RWPE1 (cell line): ENCODE measurements at places on chromosomes 2 and 18.

DNA sequence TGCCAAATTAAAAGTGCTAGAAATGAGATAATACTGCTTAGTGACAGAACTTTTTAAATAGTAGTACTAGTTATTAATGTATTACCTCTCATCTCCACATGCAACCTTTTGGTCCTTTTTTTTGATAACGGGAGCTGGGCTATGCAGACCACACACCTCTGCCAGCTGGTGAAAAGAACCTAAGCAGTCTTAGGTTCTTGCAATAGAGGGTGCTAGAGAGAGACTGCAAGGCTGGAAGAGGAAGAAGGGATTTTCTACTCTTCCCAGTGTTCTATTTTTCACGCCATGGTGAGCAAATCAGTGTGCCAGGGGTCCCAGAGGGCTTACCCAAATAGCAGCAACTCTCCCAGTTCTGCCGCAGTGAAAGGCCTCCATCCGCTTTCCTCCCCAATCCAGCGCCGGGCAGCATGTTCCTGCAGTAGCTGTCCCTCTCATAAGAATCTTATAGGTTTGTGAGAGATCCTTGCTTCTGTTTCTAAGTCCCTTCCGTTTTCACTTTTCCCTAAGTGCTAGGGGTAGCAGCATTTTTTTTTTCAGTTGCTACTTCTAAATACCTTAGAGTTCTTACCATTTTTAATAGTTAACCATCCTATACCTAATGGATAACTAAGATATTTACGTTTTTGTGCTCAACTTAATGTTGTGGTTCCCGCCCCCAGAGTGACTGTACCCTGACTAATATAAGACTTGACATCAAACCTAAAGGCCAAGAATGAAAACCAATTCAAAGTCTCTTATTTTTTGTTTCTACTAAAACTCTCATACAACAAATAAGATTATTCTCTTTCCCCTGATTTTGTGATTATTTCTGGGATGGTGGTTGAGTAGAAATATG, 69.4 kb upstream of the UBE2E3 start:
- DNase-seq, result no peak

DNA sequence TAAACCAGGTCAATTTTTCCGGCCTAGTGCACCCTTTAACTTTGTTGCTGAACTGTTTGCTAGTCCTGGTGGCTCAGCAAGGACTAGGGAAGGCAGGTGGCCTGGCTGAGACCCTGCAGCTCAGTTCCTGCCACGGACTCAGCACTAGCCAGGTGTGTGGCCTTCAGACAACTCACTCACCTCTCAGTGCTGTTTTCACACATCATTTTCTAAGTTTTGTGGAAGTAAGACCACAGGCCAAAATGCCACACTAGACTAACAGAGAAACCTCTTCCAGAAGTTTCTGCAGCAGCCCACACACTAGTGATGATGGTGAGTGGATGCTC, 65.9 kb upstream of the SLC1A4 start:
- no peak for DNase-seq

DNA sequence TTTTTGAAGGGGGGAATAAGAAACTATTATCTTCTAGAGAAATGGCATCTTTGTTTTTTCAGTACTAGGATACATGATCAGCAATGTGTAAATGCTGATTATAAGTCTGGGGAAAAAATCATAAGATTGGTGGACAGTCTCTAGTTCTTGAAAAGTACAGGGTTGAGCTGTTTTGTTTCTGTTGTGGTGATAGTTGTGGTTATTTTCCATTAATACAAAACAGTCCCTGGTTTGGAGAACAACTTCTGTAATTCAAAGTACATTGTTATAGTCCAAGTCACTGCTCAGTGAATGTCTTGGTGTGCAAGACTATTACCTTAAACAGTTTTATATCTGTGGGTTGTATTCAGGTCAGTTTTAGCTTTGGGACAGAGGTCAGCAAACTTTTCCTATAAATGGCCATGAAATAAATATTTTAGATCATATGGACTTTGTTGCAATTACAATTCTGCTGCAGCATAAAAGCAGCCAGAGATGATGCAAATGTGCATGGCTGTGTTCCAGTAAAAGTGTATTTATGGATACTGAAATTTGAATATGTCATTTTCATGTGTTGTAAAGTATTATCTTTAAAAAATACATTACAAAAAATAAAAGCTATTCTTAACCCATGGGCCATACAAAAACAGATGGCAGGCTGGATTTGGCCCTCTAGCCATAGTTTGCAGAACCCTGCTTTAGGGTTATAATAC, 111.0 kb downstream of the CERS6 start:
- no peak for DNase-seq

GRCh38 chr2:145653553-145653952, 1133.6 kb upstream of the ZEB2 start:
- DNase-seq, result no peak

DNA sequence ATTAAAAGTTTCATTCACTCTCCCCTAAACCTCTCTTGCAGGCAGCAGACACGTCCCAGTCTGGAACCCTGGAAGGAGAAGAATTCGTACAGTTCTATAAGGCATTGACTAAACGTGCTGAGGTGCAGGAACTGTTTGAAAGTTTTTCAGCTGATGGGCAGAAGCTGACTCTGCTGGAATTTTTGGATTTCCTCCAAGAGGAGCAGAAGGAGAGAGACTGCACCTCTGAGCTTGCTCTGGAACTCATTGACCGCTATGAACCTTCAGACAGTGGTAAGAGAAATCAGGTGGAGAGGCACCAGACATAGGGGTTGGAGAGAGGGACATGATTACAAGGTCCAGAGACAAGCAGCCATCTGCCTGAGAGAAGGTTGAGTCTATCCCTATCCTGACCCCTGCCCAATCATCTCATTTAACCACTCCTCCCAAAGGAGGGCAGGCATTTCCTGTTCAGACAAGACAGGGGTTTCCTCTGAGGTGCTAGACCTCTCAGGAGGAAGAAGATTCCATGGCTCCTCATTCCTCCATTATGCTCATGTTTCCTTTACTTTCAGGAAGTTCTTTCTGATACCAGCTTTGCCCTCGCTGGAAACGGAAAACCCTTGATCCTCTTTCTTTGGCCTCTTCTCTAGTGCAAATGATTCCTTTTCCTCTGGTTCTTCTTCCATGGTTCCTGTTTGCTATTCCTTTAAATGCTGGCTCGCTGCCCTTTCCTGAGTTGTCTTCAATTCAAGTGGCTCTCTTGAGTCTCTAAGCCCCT, 15.1 kb downstream of the PLCD4 start:
- no peak for DNase-seq

DNA sequence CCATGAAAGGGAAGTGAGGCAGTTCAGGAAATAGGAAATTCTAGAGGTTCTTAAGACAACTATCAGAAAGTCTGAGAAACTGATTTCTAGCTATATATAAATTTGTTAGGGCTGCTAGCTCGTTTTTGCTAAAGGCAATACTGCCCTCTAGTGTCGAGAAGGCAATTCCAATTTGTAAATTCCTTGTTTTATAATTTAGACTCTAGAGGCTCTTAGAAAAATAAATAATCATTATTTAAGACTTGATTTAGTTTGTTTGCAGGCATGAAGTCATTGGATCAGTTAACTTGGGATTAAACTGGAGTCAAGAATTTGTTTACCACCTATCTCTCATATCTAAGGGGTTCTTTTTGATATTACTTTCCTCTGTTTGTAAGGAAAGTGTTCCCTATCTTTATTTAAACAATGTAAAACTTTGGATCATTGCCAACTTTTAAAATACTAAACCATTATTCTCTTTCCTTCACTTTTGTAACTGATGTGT, 66.2 kb downstream of the ACVR2A start:
- peak; percentile 17 for DNase-seq

- peak; percentile 62 for DNase-seq
Observed at GRCh38 chr2:103161456-103162289, 399.8 kb downstream of the TMEM182 start.

GRCh38 chr2:238187618-238188548, 15.6 kb downstream of the ILKAP start:
- no peak for DNase-seq

DNA sequence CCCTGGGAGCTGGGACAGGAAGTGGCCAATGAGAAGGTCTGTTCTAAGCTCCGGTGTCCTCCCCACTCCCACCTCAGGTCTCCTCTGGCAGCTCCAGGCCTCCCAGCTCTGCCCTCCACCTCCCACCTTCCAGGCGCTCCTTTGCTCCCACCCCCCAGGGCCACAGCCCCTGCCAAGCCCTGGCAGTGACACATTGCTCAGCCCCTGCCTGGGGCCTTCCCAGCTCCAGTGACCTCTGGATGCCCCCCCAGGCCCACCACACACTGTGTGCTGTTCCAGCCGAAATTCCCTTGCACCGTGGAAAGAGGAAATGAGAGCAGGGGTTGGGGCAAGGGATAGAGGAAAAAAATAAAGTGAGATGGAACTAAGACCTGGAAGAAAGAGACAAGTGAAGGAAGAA, 289.6 kb downstream of the CYP26B1 start:
- DNase-seq, result no peak

- no peak for DNase-seq
Observed at GRCh38 chr2:185132501-185133041, 534.2 kb downstream of the ZNF804A start.

- no peak for DNase-seq
Observed at GRCh38 chr2:173087793-173088496, 12.3 kb downstream of the MAP3K20 start.

DNA sequence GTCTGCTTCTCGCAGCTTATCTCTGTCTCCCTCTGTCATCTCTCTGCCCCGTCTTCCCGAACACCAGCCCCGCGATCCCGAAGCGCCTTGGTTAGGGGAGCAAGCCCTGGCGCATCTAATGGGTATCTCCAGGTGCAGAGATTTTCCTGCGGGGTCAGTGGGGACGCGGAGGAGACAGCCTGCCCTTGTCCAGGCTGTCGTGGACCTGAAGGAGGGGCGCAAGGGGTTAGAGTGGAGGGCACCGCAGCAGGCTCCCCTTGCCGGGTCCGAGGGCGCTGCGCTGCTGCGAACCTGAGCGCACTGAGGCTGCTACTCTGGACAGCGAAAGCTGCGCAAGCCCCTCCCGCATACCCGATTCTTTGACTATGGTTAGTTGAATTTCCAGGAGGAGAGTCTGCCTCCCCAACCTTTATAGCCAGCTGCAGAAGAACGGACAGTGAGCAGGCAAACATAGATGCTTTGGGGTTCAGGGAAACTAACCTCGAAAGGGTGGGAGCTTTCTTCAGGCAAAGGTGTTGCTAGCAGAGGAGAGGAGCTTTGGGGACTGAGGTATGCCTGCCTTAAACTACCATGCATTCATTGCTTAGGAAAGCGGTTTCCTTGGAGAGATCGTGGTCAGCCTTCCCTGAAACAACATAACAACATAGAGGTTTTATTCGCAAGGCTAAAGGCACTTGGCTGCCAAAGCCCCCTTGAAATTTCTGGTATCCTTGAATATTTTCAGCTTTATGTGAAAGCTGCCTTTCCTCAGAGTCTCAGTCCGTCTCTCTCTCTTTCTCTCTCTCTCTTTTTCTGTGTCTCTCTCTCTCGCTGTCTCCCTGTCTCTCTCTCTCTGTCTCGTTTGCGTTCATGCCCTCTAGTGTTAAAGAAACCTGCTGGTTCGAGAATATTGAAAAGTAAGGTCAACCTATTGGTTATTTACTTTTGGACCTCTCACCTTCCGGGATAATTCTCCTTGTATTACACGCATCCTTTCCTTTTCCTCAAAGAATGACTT, 1.6 kb downstream of the GALNT13 start:
- no peak for DNase-seq

DNA sequence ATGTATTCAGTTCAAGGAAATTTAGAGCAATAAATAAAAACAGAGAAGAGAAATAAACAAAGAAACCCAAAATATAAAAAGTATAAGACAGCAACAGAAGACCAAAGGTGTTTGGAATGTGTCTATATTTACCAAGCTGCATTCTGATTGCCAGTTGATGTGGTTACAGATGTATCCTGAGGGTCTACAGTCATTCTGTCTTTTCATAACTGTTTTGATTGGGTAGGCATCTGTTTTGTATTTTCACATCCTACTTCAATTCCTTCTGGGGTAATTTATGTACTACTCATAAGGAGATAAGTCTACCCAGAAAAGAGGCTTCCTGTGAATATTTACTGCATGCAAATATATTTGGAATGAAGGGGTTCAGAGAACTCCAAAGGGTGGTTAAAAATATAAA, 596.8 kb upstream of the GCFC2 start:
- DNase-seq, result peak; percentile 17

DNA sequence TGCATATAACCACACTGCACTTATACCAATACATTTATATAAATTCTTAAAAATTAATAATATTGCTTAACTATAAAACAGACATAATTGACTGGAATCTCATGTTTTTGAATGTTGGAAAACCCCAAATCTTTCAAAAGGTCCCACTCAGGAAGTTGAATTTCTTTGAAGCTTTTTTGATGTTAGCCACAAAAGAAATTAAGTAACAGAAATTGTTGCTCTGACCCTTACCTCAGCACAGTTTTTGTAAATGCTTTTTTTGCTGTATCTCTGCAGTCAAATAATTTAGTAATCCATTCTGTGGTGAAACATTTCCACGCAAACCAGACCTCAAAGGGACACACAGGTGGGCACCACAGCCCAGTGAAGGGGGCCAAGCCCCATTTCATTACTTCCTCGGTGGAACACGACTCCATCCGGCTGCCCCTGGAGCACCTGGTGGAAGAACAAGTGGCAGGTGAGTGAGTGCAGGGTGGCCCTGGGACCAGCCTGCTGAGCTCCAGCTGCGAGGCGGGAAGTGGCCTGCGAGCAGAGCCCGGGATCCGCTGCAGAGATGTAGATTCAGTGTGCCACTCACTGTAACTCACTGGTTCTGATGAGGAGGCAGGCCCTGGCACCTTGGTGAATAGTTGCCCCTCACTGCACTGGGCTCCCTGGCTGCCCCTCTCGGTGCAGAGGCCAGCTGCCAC, 8.4 kb downstream of the SCLY start:
- no peak for DNase-seq

- peak; percentile 74 for DNase-seq
Observed at GRCh38 chr2:42371611-42372473, 10.8 kb upstream of the COX7A2L start.

GRCh38 chr2:235605312-235606003, 111.6 kb downstream of the AGAP1 start:
- peak; percentile 84 for DNase-seq

DNA sequence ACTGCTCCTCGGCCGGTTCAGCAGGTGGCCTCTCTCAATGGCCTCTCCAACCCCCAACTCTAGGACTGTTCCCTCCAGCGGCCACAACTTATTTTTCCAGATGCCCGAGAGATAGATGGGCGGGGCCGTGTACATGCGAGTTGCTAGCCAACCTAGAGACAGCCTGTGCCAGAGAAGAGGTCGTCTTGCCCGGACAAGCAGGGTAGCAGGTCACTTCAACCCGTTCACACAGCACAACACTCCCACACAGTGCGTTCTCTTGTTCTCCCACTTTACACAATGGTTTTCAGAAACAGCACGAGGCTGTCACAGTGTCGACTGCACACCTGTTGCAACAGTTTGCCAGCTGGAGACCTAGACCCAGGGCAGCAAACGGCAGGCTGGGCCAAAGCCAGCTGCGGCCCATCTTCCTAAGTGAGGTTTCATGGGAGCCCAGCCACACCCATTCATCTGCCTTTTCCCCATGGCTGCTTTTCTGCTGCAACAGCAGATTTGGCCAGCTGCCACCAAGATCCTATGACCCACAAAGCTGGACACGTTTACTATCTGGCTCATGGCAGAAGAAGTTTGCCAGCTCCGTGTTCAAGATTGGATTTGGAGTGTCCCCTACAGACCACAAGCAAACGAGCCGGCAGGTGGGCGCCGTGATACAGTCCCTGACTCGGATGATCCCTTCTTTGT, 7.3 kb upstream of the PRLH start:
- peak; percentile 62 for DNase-seq
